ENCODE measurements at places on chromosomes 4 and X.

DNA sequence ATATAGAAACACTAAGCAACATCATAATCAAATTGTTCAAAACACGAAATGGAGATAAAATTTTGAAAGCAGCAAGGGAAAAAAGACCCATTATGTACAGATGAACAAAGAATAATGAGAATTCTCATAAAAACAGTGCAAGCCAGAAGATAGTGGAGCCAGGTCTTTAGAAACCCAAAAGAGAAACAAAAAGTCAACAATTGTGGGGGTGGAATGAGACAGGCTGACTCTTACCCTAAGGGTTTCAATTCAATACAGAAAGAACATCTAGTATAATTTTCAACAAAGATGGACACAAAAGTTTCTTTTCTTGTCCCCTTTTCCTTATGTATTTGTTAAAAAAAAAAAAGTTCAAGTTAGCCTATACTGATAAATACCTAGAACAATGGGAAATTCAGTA is 34.0 kb upstream of the MAGEB2 start:
- no peak for DNase-seq

DNA sequence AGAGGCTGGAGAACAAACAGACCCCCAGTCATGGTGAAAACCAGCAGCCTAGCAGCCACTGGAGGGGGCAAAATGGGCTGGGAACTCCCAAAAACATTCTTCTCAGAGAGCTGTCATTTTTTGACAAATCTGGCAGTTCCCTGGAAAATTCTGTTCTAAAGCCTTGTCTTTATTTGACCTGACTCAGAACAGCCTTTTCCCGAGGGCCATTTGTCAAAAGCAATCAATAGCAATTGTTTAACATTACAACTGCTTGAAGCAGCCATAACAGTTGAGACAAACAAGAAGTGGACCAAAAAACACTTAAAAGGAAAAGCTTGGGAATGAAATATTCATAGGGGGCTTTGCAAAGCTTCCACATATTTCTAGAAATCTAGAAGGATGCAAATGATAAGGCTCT is 39.6 kb downstream of the SOWAHB start:
- DNase-seq, result no peak

DNA sequence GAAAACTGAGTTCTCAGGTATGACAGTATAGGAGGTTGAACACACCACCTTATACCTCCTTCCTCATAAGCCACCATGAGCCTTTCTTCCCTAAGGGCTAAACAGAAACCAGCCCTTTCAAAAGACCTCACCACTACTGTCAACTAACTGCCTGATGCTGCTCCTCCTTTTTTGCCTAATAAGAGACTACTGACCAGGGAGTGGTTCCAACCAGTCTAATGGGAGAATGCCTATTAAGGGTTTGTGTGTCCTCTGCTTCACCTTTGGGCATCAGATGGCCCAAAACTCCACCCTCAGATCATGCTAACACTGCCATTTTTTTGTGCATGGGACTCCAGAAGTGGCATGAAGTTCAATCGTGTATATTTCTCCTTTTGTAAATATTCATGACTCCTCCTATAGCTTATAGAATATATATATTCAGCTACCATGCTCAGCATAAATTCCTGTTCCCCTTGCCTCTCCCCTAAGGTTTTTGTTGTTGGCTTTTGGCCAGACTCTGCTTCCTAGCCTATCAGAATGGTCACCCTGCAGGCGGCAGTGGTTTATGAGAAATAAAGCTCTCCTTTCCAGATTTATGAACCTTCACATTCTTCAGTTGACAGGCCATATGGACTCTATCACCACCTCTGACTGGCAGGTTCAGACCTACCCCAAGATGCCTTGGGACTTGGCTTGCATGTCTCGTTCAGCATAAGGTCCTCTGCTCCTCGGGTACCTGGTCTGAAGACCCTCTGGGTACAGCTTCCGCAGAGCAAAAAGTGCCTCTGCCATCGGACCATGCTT is 28.2 kb downstream of the FGFBP1 start:
- DNase-seq, result no peak

DNA sequence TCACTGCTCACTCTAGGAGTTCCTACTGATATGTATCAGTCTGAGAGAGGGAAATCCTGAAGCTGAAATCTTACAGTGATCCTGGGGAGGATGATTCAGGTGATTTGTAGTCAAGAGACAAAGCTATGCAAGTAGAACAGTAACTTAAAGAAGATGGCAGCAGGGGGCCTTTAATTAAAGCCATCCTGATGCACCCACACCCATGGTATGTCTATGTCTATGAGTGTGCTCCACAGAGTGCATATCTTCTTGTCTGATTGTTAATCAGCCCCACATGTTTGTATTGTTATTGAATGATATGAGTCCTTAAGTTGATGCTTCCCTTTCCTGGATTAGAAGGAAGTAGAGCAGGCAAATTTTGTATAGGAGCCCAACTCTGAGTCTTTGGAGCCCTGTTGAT is 78.8 kb downstream of the NHS start:
- no peak for DNase-seq

DNA sequence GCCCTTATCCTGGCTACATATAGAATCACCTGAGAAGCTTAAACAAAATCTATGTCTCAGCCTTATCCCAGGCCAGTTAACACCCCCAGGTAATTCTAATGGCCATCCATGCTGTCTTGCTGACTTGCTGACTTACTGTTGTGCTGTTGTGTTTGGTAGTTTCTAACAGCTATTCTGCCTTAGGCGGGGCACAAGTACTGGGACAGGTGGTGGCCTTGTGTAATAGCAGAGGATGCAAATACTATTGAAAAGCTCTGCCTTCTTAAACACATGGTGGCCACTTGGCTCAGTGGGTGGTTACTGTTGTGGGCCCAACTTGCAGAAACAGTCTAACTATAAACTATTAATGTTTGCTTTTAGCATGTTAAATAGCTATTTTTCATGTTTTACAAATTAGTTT is 56.2 kb downstream of the CDS1 start:
- no peak for DNase-seq

DNA sequence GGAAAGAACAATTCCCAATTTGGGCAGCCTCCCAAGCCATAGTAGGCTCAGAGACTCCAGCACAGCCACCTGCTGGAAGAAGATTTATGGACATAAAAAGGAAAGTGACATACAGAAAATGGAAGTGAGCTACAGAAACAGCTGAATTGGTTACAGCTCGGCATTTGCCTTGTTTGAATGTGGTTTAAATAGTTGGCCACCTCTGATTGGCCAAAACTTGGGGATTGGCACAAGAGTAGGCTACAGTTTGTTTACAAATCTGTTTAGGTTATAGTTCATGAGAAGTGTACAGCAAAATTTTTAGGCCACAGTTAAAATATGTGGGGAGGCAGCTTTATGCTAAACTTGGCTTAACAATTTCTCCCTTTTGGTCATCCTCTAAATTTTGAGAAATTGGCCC is 150.4 kb downstream of the MAGEC1 start:
- DNase-seq, result no peak

DNA sequence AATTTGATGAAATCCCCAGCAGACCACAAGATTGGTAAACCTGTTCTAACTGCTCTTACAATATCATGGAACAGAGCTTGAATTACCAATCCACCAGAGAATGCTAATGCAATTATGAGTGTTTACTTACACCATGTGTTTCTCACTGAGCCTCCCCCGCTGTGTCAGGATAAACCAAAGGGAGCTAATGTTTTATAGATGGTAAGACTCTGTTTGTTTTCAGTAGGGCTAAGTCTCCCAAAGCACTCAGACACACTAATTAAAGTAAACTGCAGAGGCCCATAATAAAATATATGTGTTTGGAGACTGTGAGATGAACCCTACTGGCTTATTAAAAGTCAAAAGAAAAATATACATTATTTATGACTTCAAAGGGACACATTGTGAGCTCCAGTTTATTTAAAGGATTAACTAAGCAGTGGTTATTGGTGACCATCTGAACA is 261.7 kb upstream of the FAM241A start:
- DNase-seq, result no peak

- no peak for DNase-seq
Measured at GRCh38 chr4:159269116-159269515, 166.2 kb downstream of the RAPGEF2 start.

All from hematopoietic multipotent progenitor cell treated with erythropoietin and hydrocortisone succinate and interleukin-3 and kit ligand, for 4 days (in vitro differentiated cells).